ENCODE measurements at places on chromosomes 2 and 18.

DNA sequence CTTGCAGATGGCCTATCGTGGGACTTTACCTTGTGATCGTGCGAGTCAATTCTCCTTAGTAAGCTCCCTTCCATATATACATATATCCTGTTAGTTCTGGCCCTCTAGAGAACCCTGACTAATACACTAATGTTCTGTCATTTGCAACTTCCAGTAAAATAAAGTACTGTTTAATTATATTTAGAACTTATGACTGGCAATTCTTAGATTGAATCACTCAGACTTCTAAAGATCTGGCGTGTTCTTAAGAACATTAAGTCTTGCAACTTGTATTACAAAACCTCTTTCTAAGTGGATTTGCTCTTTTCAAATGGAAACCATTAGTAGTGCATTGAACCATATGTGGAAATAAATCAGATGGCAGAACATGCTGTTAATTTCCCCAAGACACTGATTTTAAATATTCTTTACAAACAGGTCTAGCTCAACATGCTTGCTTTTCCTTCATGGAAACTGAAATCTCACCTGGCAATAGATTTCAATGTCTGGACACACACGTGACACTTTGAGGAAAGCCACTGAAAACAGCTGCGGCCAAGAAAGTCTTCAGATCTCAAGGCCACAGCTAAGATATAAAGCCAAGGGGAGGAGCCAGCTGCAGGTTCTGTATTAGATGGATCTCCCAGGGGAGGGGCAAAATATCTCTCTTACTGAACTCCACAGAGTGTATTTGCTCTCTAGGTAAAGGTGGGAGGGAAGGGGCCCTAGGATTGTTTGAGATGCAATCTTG lies 50.6 kb downstream of the PMAIP1 start:
- no peak for DNase-seq

- DNase-seq = no peak
Measured at GRCh38 chr18:48914581-48915251, 36.0 kb downstream of the SMAD7 start.

- no peak for DNase-seq
Measured at GRCh38 chr2:140905083-140905781, 1225.6 kb downstream of the LRP1B start.

GRCh38 chr2:60413814-60414168 lies 139.7 kb downstream of the BCL11A start:
- DNase-seq = no peak

DNA sequence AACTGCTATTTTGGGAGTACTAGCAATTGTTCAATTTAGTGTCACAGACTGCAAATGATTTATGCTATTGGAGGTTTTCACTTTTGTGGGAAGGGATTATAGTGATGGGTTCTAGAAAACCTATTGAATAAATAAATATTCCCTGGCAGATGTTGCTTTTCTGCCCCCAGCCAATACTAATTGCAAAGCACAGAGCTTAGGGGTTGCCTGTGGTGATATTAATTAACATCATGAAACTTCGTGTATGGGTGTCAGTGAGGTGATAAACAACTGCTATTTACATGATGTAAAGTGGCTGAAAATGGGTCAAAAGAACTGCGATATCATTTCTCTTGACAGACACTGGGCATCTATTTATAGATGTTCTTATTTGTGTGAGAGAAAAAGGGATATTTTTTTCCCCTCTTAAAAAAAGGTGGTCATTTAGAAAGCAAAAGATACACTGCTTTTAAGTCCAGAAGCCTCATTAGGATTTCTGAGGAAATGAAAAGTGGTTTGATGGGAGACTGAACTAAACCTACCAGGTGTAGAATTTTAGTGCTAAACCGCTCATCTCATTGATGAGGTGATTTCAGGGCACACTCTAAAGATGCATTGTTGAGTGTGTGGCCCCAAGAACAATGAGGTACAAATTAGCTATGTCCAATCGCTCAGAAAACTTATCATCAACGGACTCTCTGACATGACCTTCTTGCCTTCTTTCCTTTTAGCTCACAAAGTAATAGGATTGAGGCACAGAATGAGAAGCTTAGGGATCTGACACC lies 116.7 kb upstream of the CHST9 start:
- DNase-seq = no peak

GRCh38 chr2:131030478-131030971 lies 62.7 kb downstream of the FAM168B start:
- DNase-seq = no peak

DNA sequence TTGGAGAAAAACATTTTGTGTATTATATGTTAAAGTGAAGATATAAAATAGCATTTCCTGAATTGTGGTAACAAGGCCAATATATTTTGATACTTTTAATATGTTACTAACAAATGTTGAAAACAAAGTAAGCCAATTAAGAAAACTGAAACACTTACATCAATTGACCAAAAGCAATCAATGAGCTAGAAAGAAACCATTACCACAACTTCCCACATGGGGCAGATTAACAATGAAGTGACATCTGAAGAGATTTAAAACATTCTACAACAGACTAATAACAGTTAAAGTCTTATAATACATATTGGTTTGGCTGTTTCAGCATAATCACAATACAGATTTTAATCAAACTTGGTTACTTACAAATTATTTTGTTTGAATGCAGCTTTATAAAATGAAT lies 282.4 kb upstream of the NETO1 start:
- no peak for DNase-seq

- no peak for DNase-seq
Measured at GRCh38 chr18:39839782-39840181, 2115.3 kb upstream of the PIK3C3 start.

DNA sequence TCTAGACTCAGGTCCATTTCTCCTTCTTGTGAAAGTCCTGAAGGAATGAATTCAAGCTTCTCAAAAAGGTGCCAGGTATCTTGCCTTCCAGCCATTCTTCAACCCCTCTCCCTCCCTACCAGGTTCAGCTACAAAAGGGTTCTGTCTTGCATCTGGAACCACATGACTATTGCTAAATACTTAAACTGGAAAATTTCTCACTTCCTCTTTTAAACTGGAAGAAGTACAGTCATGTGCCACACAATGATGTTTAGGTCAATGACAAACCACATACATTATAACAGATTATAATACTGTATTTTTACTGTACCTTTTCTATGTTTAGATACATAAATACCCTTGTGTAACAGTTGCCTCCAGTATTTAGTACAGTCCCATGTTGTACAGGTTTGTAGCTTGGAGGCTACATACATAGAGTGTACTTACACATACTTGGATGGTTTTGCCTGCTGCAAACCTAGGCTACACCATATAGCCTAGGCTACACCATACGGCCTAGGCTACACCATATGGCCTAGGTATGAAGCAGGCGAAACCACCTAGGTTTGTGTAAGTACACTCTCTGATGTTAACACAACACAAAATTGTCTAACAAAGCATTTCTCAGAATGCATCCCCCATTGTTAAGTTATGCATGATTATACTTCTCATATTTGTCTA lies 142.0 kb upstream of the DNMT3A start:
- DNase-seq = peak; percentile 14

DNA sequence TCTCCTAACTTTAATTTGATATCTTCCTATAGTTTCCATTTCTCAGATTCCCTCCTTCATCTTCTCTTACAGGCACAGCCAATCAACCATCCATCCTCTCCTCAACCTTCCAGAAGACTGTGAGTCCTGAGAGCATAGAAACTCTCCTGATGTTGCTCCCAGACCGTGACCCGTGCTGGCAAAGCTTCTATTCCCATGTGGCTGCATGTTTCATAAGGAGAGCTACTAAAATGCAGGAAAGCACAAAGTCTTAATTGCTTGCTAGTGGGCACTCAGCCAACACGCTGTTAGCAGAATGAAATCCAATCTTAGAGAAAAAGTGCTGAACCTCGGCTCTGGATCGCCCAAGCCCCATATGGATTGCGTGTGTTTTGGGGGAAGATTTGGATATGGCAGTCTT lies 1244.7 kb upstream of the ZEB2 start:
- no peak for DNase-seq

- no peak for DNase-seq
Measured at GRCh38 chr2:951224-952006, 766 bp downstream of the SNTG2 start.

DNA sequence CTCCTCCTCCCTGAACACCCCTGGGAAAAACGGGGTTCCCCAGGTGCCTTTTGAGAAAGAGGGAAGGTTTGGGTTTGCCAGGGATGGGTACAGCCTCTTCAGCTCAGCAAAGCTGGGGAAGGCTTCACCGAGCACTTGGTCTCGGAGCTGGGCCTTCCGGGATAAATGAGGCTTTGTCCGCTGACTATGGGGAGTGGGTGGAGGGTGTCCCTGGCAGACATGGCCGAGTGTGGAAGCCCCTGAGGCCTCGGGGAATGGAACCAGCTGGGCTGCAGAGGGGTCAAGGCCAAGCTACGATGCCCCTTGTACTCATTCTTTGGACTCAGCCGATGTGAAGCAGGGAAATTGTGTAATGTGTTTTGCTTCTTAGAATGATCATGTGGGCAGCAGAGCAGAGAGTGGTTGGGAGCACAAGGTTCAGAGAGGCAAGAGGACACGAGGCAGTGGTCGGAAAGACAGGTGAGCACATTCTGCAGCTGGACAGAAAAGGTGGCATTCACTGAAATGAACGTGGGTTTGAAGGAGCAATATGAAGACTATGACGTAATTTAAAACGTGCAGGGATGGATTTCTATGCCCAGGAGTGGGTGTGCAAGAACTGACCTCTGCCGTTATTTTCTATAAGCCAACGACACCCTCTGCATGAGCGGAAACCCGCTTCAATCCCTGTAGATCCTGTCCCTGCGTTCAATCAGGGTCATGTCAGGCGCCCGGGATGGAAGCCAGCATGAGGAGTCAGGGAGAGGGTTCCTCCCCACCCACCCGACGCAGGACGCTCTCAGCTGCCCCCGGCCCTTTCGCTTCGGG lies 142.6 kb downstream of the PXDN start:
- peak; percentile 70 for DNase-seq
